Bronchial epithelial cell (primary cell): ENCODE measurements at places on chromosomes 3 and 15.
A peak's percentile ranks its signal among the peaks of the same experiment; 100 is the strongest.

- DNase-seq = peak; percentile 64
These were observed 85.2 kb downstream of the KBTBD8 start for GRCh38 chr3:67083277-67083676.

- DNase-seq = peak; percentile 41
These were observed 817 bp downstream of the CLK3 start for GRCh38 chr15:74616366-74616939.

- no peak for DNase-seq
These were observed 162.1 kb upstream of the LRIG1 start for GRCh38 chr3:66662894-66663293.

GRCh38 chr3:178072391-178073305 lies 463.6 kb upstream of the KCNMB2 start:
- no peak for DNase-seq

DNA sequence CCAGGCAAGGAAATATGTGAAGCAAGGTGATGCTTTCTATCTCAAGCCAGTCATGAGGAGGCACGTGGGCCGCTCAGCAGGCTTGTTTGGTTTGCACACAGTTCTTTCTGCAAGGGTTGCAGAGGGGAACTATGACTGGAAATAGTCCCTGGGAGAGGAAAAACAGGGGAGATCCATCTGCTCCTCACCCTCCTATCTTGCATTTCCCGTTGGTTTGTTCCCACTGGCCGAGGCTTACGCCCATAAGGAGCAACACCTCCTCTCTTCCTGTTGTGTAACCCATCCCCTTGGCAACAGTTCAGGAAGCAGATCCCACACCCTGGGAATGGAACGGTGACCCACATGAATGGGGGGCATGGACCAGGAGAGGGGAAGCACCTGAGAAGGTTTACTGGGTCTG lies 72.1 kb upstream of the MAGI1 start:
- peak; percentile 33 for DNase-seq

GRCh38 chr3:152203652-152204051 lies 65.1 kb upstream of the MBNL1 start:
- no peak for DNase-seq

- peak; percentile 27 for DNase-seq
These were observed 11.0 kb downstream of the TCF12 start for GRCh38 chr15:56929399-56929798.

DNA sequence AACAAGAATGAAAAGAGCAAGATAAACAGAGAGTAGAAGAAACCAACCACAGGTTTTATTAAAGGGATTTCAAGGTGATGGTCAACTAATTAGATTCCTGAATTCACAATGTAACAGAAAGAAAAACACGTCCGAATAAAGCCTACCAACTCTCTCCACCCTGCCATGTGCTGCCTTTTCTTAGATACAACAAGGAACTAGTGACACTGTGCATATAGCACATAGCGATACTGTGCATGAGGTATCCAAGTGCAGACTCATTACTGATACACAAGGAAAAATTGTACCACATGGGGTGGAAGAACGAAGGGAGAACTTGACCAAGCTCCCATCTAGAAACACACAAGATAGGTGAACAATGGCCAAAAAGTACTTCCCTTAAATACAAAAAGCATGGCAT lies 154.6 kb downstream of the MAGI1 start:
- DNase-seq = peak; percentile 21

DNA sequence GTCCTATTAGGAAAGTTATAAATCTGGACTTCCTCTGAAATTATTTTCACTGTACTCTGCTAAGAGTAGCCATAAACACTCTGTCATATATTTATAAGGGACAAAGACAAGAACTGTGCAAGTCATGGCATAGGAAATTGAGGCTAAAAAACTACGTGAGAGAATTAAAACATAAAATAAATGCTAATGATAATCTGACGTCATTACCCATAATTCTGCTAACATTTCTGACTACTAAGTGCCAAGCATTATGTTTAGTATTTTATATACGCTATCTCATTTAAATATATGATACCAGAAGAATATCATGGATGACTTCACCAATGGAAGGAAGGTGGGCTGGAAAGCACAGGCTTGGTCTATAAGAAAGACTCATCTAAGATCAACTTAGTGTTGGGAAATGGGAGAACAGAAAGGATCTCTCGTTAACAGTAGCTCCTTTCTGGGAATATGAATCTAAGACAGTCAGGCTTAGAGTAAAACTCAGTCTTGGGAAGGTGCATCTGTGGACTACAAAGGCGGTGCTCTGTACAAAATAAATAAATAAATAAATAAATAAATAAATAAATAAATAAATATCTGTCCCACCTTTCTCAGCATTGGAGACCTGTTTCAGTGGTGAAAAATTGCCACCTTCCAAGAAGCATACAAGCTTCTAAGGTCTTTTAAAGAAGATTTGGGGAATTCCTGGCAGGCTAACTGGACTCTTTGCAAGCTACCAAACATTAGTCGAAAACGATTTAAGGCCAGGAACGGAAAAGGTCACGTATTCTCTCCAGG lies 267.4 kb downstream of the CGGBP1 start:
- DNase-seq = no peak

DNA sequence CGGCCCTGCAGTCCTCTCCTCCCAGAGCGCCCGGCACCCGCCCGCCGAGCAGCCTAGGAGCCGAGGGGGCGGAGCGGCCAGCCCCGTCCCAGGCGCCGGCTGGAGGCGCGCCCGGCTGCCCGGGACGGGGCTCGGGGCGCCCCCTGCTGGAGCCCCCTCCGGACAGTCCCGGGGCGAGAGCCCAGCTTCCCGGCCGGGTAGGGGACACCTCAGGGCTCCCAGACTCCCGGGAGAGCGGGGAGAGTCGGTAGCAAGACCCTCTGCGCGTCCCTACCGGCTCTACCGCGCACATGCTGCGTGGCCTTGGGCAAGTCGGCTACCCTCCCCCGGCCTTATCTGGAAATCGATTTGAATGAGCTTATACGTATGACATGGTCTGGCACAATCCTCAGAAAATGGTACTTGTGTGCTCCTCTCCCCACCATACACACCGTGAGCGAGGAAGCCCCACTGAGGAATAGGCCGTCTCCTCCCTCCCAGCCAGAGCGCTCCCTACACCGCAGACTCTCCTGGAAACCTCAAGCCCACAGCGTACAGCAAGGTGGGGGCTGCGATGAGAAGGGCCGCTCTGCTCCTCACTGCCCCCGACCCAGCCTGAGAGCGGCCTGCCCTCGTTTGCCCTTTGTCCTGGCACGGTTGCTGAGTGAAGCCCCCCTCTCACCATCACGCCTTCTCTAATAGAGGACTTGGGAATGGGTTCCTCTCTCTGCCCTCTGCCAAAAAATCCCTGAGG lies at the start of gene DAPK2:
Gene DAPK2, minus strand, starts transcription at position 65 of the 733 bp plus-strand sequence. CDS start 6,224 bp downstream, outside the sequence.
- DNase-seq = peak; percentile 25

DNA sequence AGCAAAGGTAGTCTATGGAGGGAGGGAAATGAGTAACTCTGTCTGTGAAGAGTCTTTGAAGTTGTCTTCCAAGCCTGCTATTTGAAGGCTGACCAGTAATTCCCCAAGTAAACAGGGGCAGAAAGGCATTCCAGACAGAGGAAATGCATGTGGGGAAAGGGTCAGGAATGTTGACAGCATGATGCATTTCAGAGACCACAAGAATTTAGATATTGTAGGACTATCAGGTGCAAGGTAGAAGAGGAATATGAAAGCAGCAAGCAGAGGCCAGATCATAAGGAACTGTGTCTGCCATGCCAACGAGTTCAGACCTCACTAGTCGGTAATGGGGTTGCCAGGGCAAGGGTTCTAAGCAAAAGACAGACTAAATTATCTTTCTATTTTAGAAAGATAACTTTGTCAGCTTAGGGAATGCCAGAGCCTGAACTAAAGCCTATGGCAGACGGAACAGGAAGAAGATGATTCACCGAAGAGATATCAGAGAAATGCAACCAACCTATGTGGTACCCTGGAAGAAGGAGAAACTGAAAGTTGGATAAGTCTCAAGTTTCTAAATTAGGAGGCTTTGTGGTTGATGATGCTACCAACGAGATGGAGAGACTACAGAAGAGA lies 327.0 kb upstream of the RORA start:
- peak; percentile 27 for DNase-seq

GRCh38 chr15:96344706-96345559 lies 14.4 kb downstream of the NR2F2 start:
- no peak for DNase-seq

GRCh38 chr3:112582244-112582874 lies 20.5 kb downstream of the SLC35A5 start:
- DNase-seq = peak; percentile 58

- peak; percentile 50 for DNase-seq
These were observed 35.4 kb upstream of the CORO2B start for GRCh38 chr15:68543165-68544008.

- no peak for DNase-seq
These were observed 46.9 kb downstream of the CHRD start for GRCh38 chr3:184426691-184427141.

- DNase-seq = no peak
These were observed 33.4 kb upstream of the PSMD6 start for GRCh38 chr3:64056606-64057180.

- no peak for DNase-seq
These were observed 122.7 kb downstream of the NTRK3 start for GRCh38 chr15:88133795-88134194.

GRCh38 chr15:69237718-69238117 lies 61.0 kb upstream of the PAQR5 start:
- DNase-seq = no peak

DNA sequence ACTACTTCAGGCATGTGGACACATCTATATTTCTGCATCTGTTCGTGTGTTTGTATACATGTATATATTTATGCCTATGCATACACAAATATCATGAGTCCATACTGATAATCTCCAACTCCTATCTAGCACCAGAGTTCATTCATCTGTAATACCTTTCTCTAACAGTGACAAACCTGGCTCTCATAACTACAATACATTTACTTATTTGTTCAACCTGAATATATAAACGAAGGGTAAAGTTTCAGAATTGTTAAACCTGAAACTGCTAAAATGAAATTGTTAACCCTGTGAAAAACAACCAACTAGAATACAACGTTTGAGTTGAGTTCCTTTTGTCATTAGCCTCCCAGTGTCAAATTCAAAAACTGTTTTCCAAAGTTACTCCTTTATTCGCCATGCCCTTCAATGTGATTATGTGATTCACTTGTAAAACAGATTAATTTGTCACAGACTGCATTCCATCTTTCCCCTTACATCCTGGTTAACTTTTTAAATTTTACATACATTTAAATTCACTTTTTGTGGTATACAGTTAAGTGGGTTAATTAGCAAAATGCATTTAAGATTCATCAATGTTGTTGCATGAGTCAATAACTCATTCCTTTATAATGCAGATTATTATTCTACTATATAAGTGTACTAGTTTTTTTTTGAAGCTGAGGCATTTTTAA lies 58.5 kb downstream of the PIK3R4 start:
- no peak for DNase-seq

DNA sequence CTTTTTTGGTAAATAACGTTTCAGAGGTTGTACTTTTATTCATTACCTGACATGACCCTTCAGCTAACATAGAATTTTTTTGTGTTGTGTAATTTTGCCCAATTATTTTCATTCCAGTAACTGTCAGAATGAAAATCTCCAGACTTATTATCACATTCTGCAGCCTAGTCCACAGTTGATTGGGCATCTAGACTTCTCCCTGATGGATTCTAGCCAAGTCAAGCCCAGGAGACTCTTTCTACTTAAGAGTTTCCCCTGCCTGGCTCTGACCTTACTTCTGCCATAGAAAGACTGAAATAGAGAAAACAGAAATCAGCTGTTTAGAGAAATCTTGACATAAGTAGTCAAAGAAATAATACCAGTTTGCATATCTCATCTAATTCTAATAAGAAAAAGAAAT lies 82.9 kb upstream of the CDAN1 start:
- no peak for DNase-seq

DNA sequence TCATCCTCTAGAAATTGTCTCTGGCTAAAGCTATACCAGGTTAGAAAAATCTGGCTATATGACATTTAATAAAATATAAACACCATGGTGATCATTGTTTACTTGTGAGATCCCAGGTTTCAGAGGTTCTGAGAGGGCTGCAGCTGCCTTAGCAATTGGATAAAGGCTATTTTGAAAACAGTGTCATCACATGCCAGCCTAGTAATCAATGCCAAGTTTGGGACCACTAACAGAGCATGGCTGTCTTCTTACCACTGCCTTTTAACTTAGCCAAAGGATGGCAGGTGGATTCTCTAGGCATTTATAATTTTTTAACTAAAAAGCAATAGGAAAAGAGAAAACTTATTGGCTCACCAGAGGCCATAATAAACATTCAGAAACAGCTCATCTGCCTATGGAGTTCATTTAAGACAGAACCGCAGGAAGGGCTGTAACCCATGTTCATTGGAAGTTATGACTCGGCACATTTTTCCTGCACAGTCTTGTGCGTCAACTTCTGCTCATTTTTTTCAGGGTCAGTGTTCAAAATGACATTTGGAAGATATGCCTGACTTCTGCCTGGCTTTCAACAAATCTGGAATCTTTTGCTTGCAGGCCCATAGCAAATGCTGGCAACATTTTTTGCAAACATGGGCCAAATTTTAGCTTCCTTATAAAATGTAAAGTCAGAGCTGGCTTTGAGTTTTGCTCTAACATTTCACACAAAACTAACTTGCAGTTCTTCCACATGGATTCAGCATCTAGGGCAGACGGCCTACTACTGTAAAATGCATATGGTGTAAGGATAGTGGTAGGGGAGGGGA lies 476.0 kb upstream of the TBL1XR1 start:
- peak; percentile 66 for DNase-seq

- DNase-seq = peak; percentile 94
These were observed 854 bp upstream of the NPTN start for GRCh38 chr15:73633991-73634495.

DNA sequence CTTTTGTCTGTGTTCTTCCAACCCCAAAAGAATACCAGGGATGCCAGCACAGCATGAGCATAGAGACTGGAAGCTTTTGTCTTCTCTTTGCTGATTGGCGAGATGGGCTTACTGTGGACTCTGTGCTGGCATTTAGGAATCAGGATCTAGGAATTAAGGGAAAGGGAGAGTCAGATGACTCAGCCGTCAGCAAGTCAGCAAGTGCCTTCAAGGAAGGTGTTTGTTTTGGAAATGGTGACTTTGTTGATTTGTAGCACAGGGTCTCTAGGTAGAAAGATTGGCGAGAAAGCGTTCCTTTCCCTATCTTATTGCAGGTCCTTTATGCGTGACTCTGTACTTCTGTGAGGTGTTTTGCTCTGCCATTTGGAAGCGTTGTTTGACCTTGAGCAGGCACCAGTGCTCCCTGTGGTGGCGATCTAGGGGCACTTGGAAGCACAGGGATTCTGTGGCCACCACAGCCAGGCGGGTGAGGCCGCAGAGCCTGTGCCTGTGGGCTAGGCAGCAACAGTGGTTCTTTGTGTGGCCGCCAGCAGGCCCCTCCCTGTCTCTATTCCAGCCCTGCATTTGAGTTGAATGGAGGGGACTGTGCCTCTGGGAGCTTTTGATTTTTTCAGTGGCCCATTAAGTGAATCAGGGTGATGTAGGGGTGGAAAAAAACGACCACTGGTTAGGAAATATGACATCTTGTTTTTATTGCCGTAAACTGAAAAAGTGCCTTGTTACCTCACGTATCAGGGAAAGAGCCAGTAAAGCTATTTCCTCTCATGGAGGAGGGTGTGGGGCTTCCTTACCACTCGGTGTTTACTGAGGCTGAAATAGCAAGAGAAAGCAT lies 19.0 kb downstream of the FAN1 start:
- DNase-seq = peak; percentile 70
